Stimulated activated CD8-positive, alpha-beta memory T cell treated with anti-CD3 and anti-CD28 coated beads, Interleukin-4, amount 100 ng/mL, for 4 hours (primary cell): ENCODE measurements at places on chromosomes 13 and 19.

- DNase-seq = no peak
Observed at GRCh38 chr19:1699386-1699785, 47.0 kb upstream of the TCF3 start.

DNA sequence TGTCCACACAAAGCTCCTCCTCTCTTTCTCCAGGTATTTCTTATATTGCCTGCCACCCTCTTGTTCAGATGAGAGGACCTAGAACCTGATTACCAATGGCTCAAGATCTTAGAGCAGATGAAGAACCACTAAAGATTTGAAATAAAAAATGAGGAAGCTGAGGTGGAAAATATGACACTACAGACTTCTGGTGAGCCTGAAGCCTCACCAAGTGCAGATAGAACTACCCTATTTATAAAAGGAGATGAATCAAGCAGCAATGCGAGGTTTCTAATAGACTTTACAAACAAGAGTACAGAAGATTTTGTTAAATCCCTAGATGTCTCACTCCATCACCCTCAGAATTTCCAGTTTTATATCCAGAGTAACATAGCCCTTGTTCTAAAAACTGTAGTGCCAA is 345.8 kb downstream of the TBC1D4 start:
- DNase-seq = no peak

DNA sequence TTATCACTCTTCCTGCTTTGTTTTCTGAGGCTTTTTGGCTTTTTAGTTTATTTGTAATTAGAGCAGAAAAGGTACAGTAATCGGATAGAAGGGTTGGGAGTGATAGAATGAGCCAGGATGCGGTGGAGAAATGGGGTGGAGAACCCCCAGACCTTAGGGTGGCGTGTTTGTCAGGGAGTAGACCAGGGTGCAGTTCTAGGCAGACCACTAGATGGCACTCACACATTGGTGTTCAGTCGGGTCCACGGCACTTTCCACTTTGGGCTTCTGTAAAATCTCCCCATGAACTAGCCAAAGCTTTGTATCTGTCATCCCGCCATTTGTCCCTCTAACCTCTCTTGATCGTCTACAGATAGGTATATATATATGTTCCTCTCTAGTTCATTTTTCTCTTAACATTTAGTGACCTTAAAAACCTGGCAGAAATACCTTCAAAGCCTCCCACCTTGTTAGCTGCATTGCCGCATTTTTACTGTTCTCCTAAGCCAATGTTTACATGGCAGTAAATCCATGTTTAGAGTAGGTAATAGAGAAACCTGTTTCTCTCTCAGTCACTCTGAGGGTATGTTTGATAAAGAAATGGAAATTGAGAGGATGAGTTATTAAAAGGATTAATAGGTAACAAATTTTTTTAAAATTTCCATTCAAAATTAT is 154.9 kb downstream of the TM9SF2 start:
- peak; percentile 56 for DNase-seq

DNA sequence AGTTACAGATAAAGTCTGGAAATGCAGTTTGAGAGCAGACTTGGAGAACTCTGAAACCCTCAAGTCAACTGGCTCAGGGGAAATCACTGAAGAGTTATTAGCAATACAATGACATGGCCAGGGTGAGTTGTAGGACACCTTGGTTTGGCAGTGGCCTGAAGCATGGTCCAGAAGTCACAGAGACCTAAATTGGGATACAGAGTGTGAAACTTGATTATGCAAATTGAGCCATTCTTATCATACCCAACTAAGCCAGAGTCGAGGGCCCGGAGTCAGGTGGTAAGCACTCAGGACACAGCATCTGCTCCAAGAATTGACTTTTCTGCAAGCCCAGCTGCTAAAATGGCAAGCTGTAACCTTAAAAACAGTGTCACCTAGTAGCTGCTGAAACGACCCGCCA is 224.5 kb downstream of the DCLK1 start:
- DNase-seq = no peak

GRCh38 chr19:796692-797527 is at the start of gene PTBP1:
PTBP1 (plus strand) TSS chr19:797452; CDS start chr19:797498, 46 bp downstream.
- DNase-seq = peak; percentile 98

DNA sequence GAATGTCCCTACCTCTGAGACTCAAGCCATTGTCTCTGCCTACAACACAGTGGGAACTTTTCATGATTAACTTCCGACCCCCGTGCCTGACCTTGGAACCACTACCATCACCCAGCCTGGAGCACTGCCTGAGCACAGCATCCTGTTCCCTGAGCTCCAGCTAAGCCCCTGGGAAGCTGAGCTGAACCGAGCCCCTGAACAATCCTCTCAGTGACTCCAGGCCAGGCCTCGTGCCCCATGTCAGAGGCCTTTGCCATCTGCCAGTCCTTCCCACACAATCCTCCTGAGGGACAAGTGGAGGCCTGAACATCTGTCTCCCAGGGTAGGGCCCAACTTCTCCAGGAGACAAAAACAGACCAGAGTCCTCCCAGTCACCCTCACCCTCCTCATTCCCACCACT is 17.5 kb downstream of the CEACAM3 start:
- DNase-seq = no peak

GRCh38 chr13:25378528-25378927 is 6.8 kb downstream of the ATP8A2 start:
- DNase-seq = no peak

- no peak for DNase-seq
Observed at GRCh38 chr13:80814541-80814940, 473.6 kb upstream of the SPRY2 start.

- no peak for DNase-seq
Observed at GRCh38 chr13:73421310-73421912, 362.6 kb downstream of the KLF5 start.

DNA sequence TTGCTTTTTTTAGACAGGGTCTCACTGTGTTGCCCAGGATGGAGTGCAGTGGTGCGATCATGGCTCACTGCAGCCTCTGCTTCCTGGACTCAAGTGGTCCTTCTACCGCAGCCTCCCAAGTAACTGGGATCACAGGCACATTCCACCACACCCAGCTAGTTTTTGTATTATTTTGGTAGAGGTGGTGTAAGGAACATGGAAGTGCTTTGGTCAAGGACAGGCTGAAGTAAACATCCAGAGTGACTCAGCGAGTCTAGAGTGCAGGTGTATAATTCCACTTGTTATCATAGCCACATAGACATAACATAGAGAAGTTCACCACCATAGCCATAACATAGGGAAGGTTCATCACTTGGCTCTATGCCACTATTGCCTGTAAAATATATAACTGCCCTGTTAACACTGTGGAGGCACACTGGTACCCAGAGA is 98.6 kb downstream of the RBM26 start:
- DNase-seq = no peak

GRCh38 chr19:49831592-49831991 is 13.5 kb downstream of the MED25 start:
- no peak for DNase-seq

- DNase-seq = no peak
Observed at GRCh38 chr13:24693862-24694471, 13.8 kb downstream of the ATP12A start.

DNA sequence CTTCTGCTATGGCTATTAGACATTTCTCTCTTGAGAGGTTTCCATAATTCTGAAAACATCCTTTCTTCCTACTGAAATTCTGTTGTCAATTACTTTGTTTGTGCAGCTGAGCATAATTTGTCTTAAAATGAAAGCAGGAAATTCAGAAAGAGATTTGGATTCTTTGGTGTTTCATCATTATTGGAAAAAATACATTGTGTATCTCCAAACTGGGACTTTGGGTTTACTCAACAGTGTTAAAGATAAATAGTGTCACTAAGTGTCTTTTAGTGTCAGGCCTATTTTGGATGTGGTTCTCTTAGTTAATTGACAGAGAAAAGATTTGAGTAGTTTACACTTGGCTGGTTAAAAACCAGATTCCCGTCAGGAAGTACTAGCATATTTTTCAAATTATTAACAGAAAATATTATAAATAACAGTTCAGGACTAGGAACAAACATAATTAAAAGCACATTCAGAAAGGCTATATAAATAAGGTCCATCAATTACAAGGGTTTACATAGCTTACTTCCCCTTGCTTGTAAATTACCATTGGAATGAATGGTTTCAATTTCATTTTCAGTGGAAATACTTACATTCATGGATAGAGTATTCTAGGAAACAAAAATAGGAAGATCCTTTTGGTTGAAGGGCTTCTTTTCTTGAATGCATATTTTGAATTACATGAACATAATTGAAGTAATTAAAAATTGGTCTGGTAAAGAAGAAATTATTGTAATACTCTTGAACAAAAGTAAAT is 483.1 kb downstream of the GPC6 start:
- DNase-seq = no peak

GRCh38 chr19:39390451-39390750 is 505 bp downstream of the PAF1 start:
- DNase-seq = peak; percentile 56

DNA sequence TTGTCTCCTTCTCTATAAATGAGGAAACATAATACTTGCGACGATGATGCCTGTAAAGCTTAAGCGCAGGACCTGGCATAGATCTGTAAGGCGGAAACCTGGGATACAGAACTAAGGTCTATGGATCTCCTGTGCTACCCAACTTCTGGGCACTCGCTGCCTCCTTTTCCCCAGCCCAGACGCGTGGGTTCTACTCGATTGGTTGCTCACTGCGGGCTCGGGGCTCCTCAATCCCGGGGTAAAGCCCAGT is 615 bp upstream of the PSMC4 start:
- no peak for DNase-seq

DNA sequence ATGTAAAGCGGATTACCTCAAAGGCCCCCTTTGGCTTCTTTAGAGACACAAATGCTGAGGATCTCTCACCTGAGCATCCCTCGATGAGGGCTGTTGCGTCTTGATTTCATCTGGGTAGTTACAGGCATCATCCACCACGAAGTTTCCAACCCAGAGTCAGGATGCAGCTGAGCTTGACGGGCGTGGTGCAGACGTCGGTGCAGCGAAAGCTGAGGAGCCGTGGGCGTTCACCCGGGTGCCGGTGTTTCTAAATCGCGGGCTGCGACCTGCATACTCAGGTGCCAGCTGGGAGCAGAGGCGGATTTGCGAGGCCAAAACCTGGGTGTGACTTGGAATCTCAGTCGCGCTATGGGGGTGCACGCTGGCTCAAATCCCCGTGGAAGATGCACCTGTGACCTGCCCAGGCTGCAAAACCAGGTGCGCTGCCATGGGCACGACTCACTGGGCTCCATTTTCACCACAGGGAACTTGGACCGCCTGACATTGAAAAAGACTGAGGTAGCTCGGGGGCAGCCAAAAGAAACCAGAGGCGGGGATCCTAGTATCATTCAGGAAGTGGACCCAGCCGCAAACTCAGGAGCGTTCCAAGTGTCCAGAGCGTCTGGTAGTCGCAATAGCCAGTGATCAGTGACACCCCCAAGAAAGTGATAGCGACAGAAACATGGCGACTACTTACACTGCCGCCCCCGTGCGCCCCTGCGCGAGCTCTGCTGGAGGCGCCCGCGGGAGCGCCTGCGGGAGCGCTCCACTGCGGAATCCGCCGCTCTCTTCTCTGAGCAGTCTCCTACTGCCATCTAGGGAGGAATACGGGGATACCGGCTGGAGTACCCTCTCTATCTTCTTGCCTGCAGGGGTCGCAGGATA is 36.4 kb upstream of the IGFL4 start:
- DNase-seq = no peak

GRCh38 chr19:51096473-51097165 is 11.6 kb downstream of the CTU1 start:
- DNase-seq = no peak
